ENCODE measurements at places on chromosomes 1 and 21.
A peak's percentile ranks its signal among the peaks of the same experiment; 100 is the strongest.

- DNase-seq = peak; percentile 62
These were observed 283.4 kb downstream of the ASTN1 start for GRCh38 chr1:176880955-176881595.

GRCh38 chr1:60169206-60169605 lies 95.6 kb upstream of the C1orf87 start:
- DNase-seq = no peak

DNA sequence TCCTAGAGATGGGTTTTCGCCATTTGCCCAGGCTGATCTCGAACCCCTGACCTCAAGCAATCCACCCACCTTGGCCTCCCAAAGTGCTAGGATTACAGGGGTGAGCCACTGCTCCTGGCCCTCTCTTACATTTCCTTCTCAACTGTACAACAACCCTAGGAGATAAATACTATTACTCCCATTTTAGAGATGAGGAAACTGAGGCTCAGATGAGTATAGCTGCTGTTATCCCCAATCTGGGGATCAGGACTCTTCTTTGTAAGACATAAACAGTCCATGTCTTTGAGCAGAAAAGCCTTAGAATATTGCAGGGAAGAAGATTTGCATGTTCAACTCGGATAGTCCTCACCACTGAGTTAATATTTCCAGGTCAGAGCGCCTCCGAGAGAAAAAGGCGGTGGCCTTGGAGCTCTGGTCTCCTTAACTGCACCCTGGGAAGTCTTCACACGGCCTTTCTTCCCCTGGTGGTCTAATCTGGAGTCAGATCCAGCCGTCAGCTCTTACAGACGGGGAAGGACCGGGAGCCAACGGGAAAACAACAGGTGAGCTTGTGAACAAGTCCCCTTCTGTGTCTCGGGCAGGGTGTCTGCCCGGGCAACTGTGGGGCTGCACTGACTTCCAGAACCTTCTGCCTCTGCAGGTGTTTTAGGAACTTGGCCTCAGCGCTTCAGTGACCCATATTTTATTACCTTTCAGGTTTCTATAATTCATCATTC lies 5.9 kb upstream of the OLIG1 start:
- no peak for DNase-seq

DNA sequence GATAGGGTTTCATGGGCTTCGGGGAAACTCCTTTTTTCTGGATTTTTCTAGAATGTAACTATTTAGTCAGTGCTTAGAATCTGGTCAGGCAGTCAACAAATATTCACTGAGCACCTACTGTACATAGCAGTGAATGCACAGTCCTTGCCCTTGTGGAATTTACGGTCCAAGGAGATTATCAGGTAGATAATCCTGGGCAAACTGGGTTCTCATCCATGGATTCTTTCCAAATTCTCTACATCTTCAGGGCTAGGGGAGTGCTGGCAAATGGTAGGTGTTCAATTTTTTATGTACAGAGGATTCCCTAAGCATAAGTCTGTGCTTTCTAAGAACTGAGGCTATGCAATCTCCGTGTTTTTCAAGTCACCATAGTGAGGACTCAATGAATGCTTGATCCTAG lies 140.7 kb upstream of the CD34 start:
- no peak for DNase-seq

- no peak for DNase-seq
These were observed 6.3 kb upstream of the PRDM15 start for GRCh38 chr21:41885341-41886024.

GRCh38 chr21:32094804-32095203 lies 184.0 kb downstream of the MIS18A start:
- no peak for DNase-seq

- DNase-seq = peak; percentile 31
These were observed 48.1 kb downstream of the ELAPOR1 start for GRCh38 chr1:109161858-109162606.

DNA sequence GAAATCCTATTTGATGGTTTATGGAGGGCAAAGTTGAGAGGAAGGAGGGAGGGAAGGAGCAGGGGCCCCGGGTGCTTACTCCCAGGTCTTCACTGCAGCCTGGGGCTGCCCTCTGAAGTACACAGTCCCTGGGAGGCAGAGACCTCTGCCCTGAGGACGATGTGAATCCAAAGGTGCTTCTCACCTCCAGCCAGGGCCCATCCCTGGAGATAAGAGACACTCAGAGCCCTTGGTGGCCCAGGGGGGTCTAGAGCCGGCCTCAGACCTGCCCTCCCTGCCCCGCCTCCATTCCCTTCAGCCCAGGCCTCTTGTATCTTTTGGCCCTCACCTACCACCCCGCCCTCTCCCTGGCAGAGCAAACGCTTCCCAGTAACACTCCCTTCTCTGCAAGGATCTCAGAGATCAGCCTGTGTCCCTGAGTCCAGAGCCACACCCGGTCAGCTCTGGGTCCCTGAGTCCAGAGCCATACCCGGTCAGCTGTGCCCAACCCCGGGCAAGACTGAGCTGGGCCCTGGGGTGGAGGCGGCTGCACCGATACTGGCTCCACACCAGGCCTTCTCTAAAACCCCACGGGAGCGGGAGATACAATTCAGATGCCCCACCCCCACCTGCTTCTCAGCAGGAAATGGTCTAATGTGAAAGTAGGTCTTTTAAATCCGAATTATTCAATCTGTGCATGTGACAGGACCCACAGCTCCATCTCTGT lies 3.6 kb upstream of the GNB1 start:
- no peak for DNase-seq

Measured in stimulated activated CD4-positive, alpha-beta T cell treated with anti-CD3 and anti-CD28 coated beads, Interleukin-15, amount 100 ng/mL, for 24 hours (primary cell).